ENCODE measurements at places on chromosomes 1 and 21.

DNA sequence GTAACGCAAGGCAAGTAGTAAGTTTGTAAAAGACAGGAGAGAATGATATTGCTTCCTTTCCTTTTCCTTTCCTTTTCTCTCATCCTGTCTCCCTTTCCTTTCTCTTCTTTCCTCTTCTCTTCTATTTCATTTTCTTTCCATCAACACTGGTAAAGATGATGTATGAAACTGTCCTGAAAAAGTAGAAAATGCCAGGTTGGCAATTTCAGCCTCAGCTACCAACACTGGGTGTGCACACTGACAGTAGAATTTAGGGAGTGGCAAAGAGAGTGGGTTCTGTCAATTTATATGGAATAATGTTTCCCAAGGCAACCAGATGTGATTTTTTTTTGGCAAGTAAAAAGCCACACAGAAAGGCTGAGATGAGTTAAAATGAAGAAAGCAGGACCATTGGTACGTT, 155.7 kb upstream of the ZRANB2 start:
- DNase-seq: no peak

GRCh38 chr1:24898909-24899439, 31.1 kb downstream of the RUNX3 start:
- no peak for DNase-seq

GRCh38 chr1:87685311-87686135, 356.8 kb downstream of the LMO4 start:
- no peak for DNase-seq

DNA sequence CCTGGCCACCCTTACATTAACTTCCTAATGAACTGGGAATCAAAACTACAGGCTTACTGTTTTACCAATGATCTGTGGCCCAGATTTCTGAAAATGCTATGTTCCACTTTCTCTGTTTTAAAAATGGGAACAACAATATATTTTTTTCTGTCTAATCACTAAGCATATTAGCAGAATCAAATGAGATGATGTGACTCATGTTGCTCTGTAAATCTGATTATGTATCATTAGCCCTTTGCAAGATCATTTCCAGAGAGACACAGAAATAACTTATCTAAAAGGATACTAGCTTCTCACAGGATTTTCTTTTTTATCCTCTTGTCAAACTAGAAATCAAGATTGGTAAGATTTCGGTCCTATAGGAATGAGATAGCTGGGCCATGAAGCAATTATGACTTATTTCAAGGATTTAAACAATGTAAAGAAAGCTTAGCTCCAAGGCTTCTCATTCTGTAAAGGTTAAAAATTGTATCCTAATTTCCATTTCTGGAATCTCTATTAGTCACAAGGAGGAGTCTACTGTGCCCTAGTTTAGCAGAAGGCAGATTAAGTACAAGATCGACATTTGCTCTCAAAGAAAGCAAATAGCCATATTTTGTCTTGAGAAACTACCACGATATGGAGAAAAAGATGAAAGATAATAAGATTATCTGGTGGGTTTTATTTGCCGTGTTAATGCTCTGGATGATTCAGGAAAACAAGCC, 32.4 kb upstream of the CAMSAP2 start:
- no peak for DNase-seq

DNA sequence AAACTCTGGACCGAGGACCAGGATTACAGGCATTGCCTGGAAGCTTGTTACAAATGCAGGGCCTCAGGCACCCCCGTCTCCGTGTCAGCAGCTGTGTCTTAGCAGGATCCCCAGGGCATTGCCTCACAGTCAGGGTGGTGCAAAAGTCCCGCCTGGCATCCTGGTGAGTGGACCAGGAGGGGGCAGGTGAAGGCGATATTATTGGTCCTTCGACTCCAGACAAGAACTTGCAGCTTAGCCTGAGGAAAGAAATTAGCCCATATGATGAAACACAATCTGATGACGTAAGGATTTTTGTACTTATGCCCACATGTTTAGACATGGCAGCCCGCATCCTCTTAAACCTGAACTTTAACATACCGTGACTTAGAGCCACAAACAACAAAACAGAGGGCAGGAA, 40.8 kb downstream of the RSPH1 start:
- DNase-seq: no peak

DNA sequence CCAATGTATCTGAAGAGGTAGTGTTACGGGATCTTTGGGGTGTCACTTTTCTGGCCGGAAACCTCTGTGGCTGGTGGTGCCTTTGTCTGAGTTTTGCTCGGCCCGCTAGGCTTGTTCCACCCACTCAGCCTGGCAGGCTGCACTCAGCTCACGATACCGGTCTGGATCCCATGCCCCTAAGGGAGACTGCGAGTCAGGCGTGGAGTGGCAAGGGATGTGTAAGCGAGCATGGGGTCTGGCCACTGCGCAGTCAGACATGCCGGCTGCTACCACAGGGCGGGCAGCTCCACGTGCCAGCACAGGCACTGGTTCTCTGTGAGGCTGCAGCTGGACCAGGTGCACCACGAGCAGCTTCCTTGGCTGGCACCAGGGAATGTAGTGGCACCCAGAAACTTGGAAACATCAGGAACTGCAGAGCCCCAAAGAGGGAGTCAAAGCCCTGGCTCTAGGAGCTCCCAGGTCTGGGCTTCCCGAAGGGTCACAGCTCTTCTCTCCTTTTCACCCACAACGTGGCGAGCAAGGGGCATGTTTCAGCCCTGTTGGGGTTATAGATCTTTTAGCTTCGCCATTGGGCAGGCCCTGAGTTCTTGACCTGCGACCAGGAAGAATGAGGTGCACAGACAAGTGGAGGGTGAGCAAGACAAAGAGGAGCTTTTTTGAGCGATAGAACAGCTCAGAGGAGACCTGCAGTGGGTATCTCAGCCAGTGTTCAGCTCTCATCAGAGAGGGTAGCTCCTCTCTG, 23.8 kb upstream of the LRRC8C start:
- no peak for DNase-seq

GRCh38 chr1:206797534-206798383, 25.5 kb upstream of the IL10 start:
- peak; percentile 34 for DNase-seq

GRCh38 chr1:198160222-198160621, 3.4 kb downstream of the NEK7 start:
- DNase-seq: no peak

DNA sequence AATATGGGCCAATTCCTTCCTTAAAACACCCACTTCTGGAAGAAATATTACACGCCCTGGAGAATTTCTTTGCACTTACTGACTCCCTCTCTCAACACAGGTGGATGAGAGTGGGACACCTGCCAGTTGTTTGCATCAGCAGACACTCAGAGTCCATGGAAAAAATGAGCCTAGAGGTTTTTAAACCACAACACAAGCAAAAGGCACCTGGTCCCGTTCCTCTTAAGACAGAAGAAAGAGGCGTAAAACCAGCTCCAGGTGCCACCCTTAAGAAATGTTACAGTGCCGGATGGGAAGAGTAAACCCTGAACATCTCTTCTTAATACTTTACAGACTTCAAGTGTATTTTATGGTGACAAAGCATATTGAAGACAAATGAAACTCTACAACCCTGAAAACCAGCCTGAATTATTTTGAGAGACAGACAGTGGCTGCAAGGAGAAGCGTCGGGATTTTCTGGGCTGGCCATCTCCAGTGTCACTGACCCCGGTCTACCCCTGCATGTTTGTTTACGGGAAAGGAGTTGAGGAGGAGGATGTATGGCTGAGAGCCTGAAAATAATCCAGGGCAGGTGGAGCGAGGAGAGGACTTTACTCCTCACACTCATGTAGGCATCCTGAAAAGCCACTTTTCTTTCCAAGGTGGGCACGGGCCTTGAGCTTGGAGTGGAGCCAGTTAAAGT, 7.8 kb upstream of the RIPK4 start:
- no peak for DNase-seq

GRCh38 chr1:151611288-151611790, 511 bp upstream of the SNX27 start:
- no peak for DNase-seq

DNA sequence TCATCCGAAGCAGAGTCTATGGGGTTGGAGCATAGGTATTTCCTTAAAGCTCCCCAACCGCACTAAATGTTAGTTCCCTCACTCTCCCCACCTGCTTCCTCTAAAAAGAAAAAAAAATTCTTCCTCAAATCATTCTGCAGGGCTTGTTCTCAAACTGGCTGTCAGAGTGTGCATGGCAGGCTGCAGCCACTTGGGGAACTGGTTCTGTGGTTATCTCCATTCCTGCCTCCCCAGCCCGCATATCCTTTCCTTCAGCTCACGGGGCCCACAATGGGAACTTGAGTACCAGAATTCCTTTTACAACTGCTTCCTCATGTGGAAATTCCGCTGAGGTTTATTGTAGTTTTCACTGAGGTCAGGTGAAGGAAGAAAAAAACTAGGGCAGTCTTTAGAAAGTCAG, 159.2 kb downstream of the PIGK start:
- no peak for DNase-seq

GRCh38 chr1:46554597-46555381, 3.3 kb upstream of the KNCN start:
- DNase-seq: no peak

DNA sequence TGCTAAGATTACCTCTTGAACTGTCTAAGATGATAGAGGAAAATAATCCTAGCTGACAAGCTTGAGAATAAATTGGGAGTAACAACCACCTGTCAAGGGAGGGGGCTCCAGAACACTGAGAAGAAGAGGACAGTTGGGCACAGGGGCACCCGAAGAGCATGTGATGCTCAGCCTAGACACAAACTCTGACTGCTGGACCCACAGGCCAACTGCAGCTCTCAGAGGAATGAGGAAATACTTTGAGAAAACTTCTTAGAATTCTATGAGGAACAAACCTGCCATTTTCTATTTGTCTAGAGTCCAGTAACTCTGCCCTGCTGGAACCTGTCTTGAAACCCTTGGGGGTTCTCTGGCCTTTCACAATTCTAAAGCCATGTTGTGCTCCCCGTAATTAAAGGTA, 124.1 kb upstream of the KCNK2 start:
- DNase-seq: no peak

- DNase-seq: no peak
These were observed 56.7 kb upstream of the NTPCR start for GRCh38 chr1:232893481-232894313.

DNA sequence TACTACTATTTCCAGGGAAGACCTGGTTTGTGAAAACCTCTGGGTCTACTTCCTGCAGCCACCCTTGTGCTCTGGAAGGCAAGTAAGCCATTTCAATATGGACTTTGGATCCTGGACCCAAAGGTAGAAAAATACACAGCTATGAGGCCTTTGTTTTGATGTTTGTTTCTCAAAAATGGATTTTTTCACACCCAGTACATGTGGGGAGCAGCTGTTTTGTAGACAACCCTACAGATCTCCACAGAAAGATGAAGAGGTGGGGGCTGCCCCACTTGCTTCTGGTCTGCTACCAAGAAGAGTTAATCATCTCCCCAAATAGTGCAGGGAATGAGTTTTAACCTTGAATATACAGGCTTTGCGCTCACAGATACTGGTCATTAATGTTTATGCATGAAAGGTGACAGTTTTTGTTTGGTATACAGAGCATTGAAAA, 29.2 kb downstream of the ZNF281 start:
- DNase-seq: no peak

GRCh38 chr1:117967477-117967876, 37.9 kb downstream of the WDR3 start:
- no peak for DNase-seq

DNA sequence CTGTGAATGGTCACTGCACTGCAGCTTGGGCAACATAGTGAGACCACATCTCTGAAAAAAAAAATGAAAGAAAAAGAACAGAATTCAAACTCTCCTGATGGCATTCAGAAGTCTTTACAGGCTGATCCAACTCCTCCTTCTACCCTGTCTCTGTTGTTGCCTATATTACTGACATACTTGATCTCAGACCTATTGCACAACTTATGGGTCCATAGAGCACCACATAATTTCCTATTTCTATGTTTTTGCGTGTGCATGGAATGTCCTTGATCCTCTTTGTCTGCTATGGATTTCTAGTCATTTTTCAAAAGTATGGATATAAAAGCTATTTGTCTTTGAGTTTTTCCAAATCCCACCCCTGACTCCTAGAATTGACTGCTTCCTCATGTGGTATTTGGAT, 22.4 kb upstream of the CYP2J2 start:
- no peak for DNase-seq

DNA sequence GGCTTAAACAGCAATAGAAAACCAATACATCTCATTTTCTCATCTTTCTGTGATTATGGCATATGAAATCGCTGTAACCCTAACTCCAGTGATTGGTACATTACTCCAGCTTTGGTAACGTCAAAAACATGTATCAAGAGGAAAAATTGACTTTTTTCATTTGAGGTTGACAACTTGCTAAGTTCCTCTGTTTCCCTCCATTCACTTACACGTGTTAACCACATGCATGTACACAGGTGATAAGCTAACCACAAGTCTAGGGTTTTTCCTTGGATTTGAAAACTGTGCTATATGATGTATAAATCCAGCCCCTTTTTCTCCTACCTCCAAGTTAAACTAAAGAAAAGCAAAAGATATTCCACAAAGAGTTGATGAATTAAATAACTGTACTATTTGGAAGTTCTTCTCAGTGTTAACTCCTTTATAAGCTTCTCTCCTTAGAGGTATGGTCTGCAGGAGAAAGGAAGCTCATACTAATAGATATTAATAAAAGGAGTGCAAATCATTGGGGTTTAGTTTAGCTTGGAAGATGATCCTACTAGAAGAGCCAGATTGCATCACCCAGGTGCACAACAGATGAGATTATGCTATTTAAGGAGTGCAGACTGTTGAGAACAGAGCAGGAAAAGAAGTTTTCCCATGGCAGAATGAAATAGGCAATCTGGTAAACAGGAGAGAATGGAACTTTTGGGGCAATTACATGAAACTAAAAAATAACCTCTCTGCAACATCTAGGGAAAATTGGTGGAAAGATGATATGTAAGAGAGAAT, 277.9 kb downstream of the GRIK1 start:
- DNase-seq: no peak

DNA sequence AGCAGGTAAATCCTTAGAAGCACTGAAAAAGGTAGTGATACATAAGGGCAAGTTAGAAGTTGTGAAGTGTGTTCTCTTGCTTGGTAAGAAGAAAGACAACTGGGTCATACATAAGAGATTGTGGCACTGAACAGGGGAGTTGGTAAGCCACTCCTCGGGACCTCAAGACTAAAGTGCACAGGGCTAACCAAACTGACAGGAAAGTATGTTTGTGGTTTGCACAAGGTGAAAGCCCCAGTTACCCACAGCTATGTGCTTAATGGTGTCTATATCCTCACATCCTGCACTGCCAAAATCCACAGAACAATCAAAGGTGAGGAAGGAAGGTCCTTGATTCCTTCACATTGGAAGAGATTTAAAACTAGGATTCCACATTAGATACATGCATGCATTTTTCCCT, 276.5 kb downstream of the DNM3 start:
- DNase-seq: no peak

DNA sequence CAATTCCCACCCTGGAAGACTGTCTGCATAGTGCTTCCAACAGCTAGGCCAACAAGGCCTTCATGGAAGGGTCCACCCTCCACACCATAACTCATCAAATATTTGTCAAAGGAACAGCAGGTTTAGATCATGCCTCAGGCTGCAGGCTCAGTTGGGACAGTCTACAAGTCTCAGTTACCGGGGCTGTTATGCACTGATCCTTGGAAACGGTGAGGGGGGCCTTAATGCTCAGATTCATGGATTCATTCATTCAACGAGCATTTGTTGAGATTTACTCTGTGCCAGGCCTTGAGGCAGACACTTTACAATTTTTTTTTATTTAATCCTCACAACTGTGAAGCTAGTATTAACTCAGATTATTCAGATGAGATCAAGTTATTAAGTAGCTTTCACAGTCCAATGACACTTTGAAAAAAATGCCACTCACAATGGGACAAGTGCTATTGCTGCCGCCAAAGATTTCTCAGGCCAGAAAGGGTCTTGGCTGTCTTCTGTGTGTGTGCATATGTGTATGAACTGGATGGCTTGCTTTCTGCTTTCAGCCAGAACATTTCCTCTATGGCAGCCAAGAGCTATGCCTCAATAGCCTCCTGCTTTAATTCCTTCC, 8.9 kb upstream of the C1orf216 start:
- DNase-seq: no peak

Measured in 8988T (cell line).